Placental pericyte (primary cell): ENCODE measurements at places on chromosomes 5 and 9. TPM values are rescaled to one million over a fixed set of nuclear protein-coding genes. Genes with fewer than 3 reads are reported as not detected.

The EFNA5 gene
- total RNA-seq, result 0.66 and 7.3 TPM in 2 replicates

The ZNF622 gene
- total RNA-seq, result 44.2 and 92.6 TPM in 2 replicates

The RNF180 gene
- 1.0 and 1.3 TPM in 2 replicates for total RNA-seq

The SEMA5A gene
- 31.1 and 116 TPM in 2 replicates for total RNA-seq

The PHF24 gene
- total RNA-seq, result not detected in 2 replicates

The PALM2AKAP2 gene
- total RNA-seq, result 25.8 and 66.4 TPM in 2 replicates

The SLC34A1 gene
- not detected in 2 replicates for total RNA-seq

The ADGRD2 gene
- not detected in 2 replicates for total RNA-seq

The ZNF454 gene
- 0.86 and 2.0 TPM in 2 replicates for total RNA-seq

The C9orf78 gene
- 30.0 and 32.5 TPM in 2 replicates for total RNA-seq

The FOXD4L3 gene
- total RNA-seq, result 0.14 TPM in 1 of 2 replicates, not detected in the other

The TCF7 gene
- total RNA-seq, result 0.44 and 3.9 TPM in 2 replicates

The CENPK gene
- 2.8 and 49.8 TPM in 2 replicates for total RNA-seq

The CDX1 gene
- total RNA-seq, result 0.22 and 0.57 TPM in 2 replicates

The CYLC2 gene
- not detected in 2 replicates for total RNA-seq

The ZCCHC10 gene
- 10.1 and 12.6 TPM in 2 replicates for total RNA-seq
